Pancreas (tissue), 10 donors: ENCODE measurements at places on chromosomes 13 and 19. TPM values are rescaled to one million over a fixed set of nuclear protein-coding genes. Genes with fewer than 3 reads are reported as not detected.

DNA sequence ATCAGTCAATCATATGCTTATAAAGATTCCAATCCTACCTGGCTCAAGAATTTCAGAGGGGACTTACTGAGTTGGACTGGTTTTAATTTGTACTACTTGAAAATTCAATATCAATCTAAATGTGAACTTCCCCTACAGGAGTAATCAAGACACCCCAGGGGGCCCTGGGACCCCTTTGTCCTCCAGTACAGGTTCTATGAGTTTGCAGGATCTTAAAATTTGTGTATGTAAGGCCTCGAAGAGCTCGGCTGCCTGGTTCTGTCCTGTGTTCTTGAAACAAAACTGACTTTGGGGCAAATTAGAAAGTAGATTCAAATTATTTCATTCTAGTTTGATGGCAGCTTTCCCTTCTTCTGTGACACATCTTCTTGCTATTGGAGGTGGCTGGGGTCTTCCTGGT, 261.3 kb downstream of the KCNRG start:
- no peak for DNase-seq

The PLIN4 gene
- 12.0 TPM for total RNA-seq

The MUC16 gene
- under 0.01 TPM for total RNA-seq

GRCh38 chr19:18501351-18501750, 20.5 kb downstream of the ELL start:
- no peak for DNase-seq

The ZNF135 gene
- total RNA-seq = 5.0 TPM

DNA sequence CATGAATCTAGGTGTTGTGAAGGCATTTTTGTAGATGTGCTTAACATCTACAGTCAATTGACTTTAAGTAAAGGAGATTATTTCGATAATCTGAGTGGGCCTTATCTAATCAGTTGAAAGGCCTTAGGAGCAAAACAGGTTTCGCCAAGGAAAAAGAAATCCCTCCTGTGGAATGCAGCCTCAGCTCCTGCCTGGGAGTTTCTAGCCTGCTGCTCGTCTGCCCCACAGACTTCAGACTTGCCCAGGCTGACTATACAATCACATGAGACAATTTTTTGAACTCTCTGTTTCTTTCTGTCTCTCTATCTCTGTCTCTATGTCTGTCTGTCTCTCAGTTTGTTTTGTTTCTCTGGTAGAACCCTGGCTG, 312.5 kb downstream of the OLFM4 start:
- DNase-seq = no peak

The ATP8B3 gene
- total RNA-seq = 0.32 TPM

DNA sequence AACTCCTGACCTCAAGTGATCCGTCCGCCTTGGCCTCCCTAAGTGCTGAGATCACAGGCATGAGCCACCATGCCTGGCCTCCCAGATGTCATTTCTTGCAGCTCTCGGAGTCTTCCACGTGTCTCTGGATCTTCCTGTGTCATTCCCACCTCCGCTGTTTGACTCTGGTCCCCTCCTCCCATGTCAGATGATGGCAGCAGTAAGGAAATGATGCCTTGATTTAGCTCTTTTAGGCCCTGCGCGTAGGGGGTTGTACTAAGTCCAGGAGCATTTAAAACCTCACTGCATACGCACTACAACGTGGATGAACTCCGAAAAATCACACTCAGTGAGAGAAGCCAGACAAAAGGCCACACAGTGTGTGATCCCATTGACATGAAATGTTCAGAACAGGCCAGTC, 113.1 kb downstream of the GNG7 start:
- peak; percentile 19 for DNase-seq

The ELSPBP1 gene
- total RNA-seq = not detected

The ZNF837 gene
- total RNA-seq = 1.6 TPM

The ZNF823 gene
- 2.5 TPM for total RNA-seq

The CEACAM1 gene
- 4.3 TPM for total RNA-seq

The KLK5 gene
- not detected for total RNA-seq

- no peak for DNase-seq
Measured at GRCh38 chr19:17687141-17687856, 855 bp downstream of the UNC13A start.

The CDC37 gene
- 41.3 TPM for total RNA-seq

The WASF3 gene
- total RNA-seq = 5.4 TPM

GRCh38 chr13:98997011-98997730, 19.3 kb upstream of the DOCK9 start:
- DNase-seq = no peak

DNA sequence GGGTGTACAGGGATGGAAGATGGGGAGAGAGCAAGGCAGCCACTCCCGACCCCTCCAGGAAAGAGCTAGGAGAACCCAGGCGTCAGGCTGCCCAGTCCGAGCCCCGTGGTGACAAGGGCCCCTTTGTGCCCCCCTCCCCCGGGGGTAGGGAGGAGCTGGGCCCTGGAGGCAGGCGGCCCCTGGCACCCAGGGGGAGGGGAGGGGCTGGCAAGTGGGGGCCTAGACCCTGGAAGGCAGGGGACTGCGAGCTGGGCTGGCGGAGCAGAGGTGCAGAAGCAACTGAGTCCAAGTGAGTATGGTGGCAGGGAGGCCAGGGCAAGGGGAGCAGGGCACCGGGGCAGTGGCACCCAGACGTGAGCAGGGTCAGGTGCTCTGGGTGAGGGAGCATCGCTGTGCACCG, at the start of gene MAG:
Gene MAG, plus strand, starts transcription at position 246 of the 400 bp plus-strand sequence. CDS start 3,248 bp downstream, outside the sequence.
- DNase-seq = no peak

DNA sequence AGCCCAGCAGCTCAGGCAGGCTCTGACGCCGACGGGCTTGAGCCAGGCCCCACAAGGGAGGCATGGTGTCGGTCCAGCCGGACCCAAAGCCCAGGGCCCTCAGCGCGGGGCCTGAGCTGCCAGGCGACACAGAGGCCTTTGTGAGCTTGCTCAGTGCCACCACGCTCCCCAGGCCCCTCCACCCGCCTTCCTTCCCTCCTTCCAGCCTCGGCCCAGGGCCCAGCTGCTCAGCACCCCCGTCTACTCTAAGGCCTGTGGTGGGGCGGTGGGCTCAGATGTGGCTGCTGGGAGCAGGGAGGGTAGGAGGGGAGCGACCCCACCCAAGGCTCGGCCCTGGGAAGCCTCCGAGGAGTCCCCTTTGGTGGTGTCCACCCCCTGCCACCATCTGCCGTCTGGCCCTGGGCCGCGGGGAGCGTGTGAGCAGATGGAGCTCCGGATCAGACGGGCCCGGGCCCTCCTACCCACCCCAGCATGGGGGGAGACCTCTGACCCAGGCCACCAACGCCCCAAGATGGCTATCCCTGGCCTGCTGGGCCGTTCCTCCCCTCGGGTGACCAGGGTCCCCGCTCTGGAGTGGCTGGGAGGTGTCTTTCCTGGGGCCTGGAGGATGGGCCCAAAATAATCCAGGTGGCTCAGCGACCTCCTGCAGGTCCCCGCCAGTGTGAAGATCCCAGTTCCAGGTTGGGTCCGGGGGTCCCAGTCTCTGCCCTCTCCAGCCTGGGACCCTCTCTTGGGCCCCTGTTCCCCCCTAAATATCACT, 7.8 kb downstream of the ZBTB7A start:
- peak; percentile 63 for DNase-seq

DNA sequence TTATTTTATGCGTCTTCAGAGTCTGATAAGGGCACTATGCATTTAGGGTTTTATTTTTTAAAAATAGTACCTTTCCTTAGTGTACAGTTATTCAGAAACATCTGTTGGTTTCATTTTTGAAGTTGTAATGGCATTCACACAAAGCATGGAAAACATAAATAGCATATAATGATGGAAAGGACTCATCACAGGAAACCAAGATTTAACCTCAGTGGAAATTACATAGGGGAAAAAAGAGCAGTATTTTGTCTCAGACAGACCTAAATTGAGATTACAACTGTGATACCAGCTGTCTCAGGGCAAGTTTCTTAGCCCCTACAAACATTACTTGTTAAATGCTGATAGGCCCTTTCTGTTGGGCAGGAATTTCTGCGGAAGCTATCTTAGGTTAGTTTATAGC, 57.2 kb downstream of the NHLRC3 start:
- no peak for DNase-seq

DNA sequence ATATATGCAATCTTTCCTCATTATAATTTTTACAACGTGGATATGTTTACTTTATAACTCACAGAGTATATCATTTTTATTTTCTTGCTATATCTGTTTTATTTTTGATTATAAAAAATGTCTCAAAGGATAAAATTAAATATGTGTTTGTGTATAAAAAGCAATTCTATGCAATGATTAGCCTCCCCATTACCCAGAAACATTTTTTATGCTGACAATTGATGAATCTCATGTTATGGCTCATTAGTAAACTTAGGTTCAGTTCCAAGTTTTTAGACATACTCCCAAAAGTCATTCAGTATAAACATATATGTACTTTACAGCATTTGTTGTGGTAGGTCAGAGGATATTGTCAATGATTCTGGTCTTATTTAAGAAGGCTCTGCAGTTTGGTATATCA, 540.1 kb upstream of the SPRY2 start:
- DNase-seq = no peak

GRCh38 chr19:17505223-17505622, 6.2 kb upstream of the PGLS start:
- DNase-seq = no peak

The ERICH6B gene
- total RNA-seq = not detected

The CGB1 gene
- total RNA-seq = not detected

The LRG1 gene
- total RNA-seq = 13.4 TPM

The MCEMP1 gene
- total RNA-seq = 0.16 TPM

The ZNF324B gene
- total RNA-seq = 3.5 TPM

DNA sequence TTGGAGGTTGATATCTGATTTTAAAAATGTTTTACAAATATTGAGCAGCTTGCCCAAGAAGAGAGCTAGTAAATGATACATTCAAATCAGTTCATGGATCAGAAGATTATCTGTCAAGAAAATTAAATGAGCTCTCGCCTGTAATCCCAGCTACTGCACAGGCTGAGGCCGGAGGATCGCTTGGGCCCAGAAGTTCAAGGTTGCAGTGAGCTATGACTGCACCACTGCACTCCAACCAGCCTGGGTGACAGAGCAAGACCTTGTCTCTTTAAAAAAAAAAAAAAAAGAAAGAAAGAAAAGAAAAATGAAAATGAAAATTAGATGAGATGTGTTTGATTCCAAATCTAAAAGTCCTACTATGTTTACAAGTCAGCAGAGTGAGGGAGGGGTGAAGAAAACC, 2.4 kb downstream of the SPART start:
- DNase-seq = no peak

DNA sequence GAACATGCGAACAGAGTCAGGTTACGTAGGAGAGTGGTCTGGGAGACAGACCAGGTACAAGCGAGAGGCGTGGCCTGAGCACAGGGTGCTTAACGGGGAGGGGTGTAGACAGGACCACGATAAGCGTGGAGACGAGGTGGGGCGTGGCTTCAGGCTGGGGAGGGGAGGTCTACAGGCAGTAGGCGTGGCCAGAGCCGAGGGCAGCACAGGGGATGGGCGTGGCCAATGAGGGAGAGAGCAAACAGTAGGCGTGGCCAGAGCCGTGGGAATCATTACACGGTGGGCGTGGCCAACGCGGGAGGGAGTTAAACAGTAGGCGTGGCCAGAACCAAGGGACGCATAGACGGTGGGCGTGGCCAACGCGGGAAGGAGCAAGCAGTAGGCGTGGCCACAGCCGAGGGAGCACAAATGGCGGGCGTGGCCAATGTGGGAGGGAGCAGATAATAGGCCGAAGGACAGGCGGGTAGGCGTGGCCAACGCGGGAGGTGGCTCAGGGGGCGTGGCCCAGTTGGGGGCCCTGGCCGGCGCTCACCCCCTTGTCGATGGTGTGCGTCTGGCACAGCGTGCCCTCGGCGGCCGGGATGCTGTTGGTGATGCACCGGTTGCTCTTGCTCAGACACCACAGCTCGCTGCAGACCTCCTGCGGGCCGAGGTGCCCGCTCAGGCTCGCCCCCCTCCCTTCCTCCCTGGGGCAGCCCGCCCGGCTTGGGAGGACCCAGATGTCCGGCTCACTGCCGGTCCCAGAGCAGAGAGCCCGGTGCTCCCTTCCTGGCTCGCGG, 15.2 kb upstream of the MYO1F start:
- DNase-seq = peak; percentile 66

GRCh38 chr19:56351208-56351607, 36.6 kb upstream of the ZSCAN5A start:
- no peak for DNase-seq

The C1QTNF9B gene
- total RNA-seq = not detected

DNA sequence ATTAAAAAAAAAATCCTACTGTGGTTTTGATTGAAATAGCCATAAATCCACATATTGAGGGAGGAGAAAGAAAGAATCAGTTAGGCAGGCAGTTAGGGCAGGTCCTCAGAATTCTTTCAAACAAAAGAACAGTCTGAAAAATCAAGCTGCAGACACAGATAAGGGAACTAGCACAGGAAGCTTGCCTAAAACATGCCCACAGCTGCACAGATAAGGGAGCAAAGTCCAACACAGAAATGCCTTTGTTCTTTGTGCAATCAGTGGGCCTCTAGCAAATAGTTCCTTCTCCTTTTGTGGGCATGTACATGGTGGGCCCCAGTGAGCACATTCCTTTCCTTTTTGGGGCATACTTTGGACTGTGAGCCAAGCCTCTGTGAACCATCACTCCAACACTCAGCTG, 42.7 kb downstream of the UTP14C start:
- no peak for DNase-seq

DNA sequence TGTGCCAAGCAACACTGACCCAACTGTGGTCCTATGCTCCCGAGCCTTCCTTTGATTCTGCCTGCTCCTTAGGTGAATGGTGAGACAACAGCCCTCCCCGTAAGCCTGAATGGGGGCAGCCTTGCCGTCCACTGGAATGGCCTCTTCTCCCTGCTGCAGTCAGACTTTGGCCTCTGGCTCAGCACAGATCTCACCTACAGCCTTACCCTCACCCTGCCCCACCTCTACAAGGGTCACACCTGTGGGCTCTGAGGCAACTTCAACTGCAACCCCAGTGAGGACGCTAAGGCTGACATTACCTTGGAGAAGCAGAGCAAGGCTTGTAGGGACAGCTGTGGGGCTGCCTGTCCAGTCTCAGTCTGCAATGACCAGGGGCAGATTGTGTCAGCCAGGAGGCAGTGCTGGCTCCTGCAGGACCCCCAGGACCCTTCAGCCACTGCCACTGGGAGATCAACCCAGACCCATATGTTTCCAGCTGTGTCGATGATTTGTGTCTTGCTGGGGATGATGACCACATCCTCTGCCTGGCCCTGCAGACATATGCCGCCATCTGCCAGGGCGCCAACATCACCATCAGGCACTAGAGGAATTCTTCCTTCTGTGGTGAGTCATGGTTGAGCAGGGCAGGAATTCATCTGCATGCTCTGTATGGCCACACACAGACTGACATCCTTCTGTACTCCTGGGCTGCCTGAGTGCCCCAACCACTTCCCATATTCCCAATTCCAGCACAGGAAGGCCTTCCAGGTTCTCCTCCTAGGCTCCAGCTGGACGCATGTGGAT, 27.3 kb upstream of the FXYD3 start:
- no peak for DNase-seq

DNA sequence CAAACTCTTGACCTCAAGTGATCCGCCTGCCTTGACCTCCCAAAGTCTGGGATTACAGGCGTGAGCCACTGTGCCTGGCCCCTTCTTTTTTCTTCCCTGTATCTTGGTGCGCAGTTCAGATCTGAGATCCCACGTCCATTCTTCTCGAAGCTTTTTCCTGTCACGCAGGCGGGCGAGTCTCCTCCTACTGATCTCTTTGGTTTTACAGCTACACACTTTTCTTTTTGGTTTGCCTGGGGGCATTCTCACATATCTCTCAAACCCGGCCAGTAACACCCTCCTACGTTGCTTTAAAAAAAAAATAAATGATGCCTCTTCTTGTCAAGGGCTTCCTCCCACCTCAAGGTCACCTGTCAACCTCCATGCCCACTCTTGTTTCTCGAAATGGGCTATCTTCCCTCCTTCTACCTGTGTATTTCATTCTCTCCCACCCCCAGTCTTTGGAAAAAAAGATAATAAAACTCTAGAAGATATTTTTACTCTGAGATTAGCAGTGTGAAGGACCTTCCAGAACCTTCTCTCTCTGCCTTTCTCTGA, 12.1 kb downstream of the TMPRSS9 start:
- no peak for DNase-seq

The CYP2A7 gene
- not detected for total RNA-seq
